ENCODE measurements at places on chromosomes 1 and 21. TPM values are rescaled to one million over a fixed set of nuclear protein-coding genes. Genes with fewer than 3 reads are reported as not detected.
A peak's percentile ranks its signal among the peaks of the same experiment; 100 is the strongest.

DNA sequence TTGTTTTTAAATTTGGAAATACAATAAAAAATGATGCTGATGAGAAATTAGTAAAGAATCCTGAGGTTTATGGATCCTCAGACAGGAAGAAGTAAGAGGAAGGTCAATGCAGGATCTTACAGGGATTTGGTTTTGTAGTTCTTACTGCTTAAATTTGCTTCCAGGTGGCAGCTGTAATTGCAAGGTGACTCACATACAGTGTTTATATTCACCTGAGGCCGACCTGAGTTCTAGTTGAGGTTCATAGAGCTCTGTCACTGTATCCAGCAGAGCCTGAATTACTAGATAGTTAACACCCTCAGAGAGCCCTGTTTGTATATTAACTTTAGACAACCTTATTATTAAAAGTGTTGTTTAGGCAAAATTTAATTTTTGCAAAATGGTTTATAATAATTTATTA is 1.4 kb upstream of the WDR26 start:
- DNase-seq = peak; percentile 28

- DNase-seq = no peak
These were observed 367.2 kb downstream of the USP25 start for GRCh38 chr21:16096988-16097387.

DNA sequence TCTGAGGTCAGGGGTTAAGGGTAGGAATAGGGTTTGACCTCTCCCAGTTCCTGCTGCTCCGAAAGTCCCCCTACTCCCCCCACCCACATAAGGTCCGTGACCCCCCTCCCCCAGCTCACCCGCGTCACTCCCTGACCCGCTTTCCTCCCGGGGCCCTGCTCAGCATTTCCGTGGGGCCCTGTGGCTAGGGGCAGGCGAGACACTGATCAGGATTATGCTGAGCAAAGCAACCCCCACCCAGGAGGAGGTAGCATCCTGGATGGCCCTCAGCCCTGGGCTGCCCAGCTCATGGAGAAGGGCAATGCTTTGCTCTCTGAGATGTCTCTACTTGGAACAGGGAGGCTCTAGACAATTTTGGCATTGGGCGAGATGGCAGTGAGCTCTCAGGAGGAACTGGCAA is 3.7 kb downstream of the RORC start:
- no peak for DNase-seq

The ZFP69 gene
- total RNA-seq = 2.9 TPM

DNA sequence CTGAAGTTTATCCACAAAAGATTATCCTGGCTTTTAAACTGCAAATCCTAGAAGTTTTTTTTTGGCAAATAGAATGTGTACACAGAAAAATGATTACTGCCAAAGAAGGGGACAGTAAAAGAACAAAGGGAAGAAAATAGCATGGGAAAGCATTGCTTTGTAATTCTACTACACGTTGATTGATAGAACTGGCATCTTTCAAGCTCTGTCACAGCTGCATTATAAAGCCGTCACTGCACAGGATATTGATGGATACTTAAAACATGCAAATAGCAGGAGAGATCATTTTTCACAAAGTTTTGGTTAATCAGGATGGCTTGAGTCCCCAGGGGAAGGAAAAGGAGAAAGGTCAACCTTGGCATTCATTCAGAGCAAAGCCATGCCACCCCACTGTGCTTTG is 183.7 kb upstream of the RRP15 start:
- no peak for DNase-seq

- DNase-seq = no peak
These were observed 98.9 kb downstream of the CSMD2 start for GRCh38 chr1:34066166-34066565.

GRCh38 chr1:214039394-214040018 is 51.7 kb downstream of the PROX1 start:
- DNase-seq = no peak

DNA sequence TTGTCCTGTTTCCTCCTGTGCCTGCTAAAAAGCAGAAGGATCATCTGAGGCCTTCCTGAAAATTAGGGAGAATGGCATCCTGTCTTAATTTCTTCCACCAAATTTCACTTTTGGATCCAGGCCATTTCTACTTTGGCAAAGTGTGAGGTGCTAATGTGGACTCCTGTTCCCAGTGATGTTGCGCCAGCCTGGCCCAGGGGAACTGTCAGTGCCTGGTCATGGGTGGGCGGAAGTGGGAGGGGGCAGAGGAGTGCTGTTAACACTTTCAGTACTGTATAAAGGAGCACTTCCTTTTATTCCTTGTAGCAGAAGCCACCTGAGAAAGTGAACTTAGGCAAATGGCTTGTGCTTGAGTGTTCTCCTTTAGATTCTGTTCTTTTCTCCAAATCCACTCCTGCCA is 19.9 kb downstream of the ELAPOR1 start:
- no peak for DNase-seq

- no peak for DNase-seq
These were observed 648.4 kb downstream of the PLA2G4A start for GRCh38 chr1:187477103-187477502.

The CFAP141 gene
- total RNA-seq = not detected

The SPOCD1 gene
- total RNA-seq = 8.4 TPM

The SPRR2B gene
- not detected for total RNA-seq

The BCL2L15 gene
- 16.8 TPM for total RNA-seq

- peak; percentile 22 for DNase-seq
These were observed 3.9 kb upstream of the DENND2D start for GRCh38 chr1:111204201-111204982.

DNA sequence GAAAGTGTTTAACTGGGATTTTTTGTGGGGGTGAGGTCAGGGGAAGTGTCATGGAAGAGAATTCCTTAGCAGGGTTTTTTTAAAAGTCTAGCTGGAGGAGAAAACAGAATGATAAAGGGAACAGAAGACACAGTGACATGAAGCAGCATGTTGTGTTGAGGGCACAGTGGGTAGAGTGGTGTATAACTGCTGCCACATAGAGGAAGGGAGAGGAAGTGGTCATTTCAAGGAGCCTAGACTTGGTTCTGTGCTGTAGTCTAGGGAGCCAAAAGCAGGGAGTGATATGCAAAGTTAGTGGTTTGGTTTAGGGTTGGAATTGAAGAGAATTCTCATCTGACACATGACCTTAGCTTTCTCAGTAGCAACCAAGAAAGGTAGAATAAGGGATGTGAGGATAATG is 10.2 kb downstream of the EEIG2 start:
- no peak for DNase-seq

GRCh38 chr21:31194510-31195293 is 149.4 kb downstream of the TIAM1 start:
- no peak for DNase-seq

Measured in Calu3 (cell line).